G401 (cell line): ENCODE measurements at places on chromosomes 7 and 10. TPM values are rescaled to one million over a fixed set of nuclear protein-coding genes. Genes with fewer than 3 reads are reported as not detected.

GRCh38 chr7:113120647-113121046, 2.3 kb upstream of the SMIM30 start:
- no peak for DNase-seq

DNA sequence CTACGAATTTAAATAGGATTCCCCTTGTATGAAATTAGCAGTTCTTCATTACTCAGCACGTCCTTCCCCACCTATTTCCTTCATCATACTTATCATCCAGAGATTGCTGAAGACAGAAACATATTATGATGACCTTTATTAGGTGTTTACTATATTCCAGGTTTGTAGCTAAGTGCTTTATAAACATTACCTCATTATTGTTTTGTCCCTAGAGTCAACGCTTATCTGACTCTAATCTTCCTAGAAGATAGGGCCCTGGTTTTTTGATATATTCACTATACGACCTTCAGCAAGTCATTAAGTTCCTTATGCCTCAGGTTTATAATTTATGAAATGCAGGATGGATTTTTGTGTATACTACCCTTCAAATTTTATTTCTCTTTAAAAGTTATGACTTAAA, 36.8 kb upstream of the NRP1 start:
- DNase-seq = no peak

DNA sequence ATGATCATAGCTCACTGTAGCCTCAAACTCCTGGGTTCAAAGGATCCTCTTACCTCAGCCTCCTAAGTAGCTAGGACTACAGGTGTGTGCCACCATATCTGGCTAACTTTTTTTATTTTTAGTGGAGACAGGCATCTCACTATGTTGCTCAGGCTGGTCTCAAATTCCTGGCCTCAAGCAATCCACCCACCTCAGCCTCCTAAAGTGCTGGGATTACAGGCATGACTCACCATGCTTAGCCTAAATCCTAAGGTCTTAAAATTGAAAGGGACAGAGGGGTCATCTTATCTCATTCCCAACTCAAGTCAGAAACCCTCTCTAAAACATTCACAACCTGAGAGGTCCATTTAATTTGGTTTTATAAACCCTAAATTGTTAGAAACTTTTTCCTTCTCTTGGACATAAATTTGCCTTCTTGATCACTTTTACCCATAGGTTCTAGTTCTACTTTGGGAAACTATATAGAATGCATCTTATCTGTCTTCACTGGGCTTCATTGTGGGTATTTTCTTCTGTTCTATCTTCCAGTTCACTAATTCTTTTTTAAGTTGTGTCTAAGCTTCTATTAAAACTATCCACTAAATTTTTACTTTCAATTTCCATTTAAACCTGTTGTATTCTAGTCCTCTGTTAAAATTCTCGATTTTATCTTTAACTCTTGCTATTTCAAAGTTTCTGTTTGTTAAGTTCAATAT, 183.4 kb upstream of the KAT6B start:
- DNase-seq = no peak

DNA sequence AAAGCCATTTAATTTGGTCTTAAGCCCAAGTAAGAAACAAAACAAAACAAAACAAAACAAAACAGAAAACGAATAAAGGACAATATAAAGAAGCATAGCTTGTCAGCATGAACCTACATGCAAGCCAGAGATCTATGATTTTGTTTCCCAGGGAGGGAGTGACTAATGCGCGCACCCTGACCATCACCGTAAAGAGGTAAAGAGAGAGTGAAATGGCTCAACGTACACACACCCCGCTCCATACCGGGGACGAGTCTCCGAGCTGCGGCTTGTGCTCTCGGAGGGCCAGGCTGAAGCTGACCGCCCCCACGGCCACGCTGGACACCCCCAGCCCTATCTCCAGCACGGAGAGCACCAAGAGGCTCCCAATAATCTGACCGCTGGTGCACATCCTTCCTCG, 1.1 kb downstream of the TMEM196 start:
- DNase-seq = no peak

DNA sequence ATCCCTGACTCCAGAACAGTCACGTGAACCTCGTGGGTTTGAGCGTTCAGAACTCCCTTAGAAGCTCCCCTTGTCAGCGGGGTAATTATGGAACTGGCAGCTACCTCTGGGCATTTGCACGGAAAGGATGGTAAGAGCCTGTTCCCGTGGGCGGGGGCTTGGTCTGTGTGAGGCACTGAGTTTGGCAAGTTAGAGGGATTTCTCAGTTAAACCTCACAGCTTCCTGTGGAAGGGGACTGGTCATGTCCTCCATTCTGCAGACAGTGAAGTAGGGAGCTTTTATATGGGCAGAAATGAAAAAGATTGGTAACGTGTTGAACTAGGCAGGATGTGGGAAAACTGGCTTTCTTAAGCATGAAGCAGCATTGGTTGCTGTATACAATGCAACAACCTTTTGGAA, 16.0 kb downstream of the PALD1 start:
- no peak for DNase-seq

- DNase-seq = no peak
Observed at GRCh38 chr10:45437587-45438465, 63.8 kb downstream of the ALOX5 start.

DNA sequence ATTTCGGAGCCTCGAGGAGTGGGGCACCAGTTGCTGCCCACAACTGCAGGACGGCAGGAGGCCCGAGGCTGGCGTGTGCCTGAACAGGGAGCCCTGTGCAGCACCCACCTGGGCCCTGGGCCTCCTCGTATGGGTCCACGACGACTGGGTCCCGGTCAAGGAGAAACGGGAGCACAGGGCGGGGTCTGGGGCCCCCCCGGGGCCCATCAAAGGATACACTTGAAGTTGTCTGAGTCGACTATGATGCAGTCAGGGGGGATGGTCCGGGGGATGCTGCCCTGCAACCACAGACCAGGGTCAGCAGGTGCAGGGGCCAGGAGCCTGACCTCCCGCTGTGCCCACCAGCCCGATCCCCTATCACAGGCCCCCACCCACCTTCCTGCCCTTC, 28.5 kb upstream of the NKX6-2 start:
- no peak for DNase-seq

DNA sequence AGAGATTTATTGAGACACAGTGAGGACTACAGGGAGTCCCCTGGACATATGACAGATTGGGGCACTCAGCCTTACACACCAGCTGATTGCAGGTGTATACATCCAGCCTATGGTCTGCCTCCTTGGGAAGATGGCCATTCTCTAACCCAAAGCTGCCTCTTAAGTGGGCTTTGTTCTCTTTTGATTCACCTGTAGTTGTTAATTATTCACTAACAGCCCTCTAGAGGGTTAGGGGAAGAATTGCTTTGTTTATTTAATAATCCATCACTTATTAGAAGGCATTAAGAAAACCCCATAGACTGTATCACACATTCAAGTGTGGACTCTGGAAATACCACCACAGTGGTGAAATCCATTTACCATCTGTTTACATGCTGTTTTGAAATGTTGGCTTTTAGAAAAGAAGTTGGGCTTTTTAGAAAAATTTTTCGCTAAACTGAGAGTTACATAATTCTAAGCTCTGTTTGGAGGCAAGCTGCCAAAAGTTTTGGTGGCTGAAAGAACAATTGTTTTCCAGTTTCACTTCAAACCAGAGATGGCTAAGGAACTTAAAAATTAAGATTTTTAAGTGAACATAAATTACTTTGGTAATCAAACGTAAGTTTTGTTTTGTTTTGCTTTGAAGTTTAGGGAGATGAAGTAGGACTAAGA, 379.1 kb downstream of the ADRA2A start:
- DNase-seq = no peak

- peak; percentile 23 for DNase-seq
Observed at GRCh38 chr7:92461027-92462003, 14.0 kb downstream of the GATAD1 start.

- DNase-seq = no peak
Observed at GRCh38 chr10:61786728-61787127, 114.8 kb upstream of the ARID5B start.

GRCh38 chr10:12041766-12042408, 722 bp downstream of the UPF2 start:
- DNase-seq = peak; percentile 25

GRCh38 chr10:114559636-114560035, 98.4 kb downstream of the ABLIM1 start:
- peak; percentile 72 for DNase-seq

DNA sequence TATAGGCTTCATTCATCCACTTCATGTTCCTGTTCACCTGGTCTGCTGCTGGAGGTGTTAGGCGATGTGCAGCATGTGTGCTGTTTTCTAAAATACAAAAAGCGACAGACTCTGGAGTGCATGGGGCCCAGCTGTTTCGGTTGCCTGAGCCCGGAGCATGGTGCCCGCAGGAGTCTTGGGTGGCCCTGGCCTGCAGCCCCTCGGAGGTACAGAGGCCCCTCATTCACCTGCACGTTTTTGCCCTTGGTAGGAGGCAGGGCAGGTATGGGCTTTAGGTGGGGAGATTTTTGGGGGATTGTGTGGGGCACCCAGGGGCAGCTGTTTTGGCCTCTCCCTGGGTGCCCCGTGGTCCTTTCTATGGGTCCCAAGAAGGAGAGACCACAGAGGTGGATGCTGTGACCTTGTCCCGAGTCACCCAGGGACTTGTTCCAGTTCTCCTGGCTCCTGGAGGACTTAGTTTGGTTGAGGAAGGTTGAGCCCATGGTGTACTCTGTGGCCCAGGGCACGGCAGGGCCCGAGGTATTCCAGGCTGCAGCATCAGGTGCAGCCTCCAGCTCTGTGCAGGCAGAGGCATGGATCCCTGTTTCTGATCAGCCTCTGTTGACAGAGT, 130.7 kb downstream of the TRRAP start:
- no peak for DNase-seq

GRCh38 chr10:130439766-130440165, 303.6 kb downstream of the GLRX3 start:
- no peak for DNase-seq

DNA sequence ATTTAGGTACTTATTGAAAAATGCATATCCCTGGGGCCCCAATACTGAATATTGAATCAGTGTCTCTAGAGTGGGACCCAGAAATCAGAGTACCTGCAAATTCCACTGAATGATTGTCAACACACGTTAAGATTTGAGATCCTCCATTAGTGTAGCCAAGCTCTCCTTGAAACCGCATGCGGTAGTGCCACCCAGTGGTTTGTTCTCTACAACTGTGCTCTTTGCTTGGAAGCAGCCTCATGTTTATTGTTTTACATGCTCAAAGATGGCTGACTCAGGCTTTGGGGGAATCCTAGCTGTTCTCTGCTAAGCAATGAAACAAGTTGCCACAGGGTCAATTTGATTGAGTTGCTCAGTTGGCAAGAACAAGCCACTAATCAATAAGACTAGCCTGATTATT, 340.2 kb upstream of the CELF2 start:
- peak; percentile 23 for DNase-seq

DNA sequence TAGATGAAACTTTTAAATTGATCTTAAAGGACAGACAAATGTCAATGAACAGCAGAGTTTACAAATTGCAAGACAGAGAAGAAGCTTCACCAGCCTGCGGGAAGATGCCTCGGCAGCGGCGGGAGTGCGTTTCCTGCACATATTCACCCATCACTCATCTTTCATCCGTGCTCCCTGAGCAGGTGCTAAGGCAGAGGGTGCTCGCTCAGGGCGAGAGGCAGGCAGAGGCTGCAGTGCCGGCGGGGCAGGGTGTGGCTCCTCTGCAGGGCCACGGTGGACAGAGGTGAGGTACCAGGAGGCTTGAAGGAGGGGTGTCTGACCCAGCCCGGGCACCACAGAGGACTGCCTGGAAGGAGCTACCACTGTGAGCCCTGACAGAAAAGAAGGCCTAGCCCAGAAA, 155.2 kb upstream of the PPP2R2D start:
- DNase-seq = no peak

OPN4 gene
- not detected in 2 replicates for total RNA-seq

CPA2 gene
- not detected in 2 replicates for total RNA-seq
